ENCODE measurements at places on chromosomes 7 and 10.

GRCh38 chr7:3695602-3696001, 394.6 kb downstream of the SDK1 start:
- no peak for DNase-seq

DNA sequence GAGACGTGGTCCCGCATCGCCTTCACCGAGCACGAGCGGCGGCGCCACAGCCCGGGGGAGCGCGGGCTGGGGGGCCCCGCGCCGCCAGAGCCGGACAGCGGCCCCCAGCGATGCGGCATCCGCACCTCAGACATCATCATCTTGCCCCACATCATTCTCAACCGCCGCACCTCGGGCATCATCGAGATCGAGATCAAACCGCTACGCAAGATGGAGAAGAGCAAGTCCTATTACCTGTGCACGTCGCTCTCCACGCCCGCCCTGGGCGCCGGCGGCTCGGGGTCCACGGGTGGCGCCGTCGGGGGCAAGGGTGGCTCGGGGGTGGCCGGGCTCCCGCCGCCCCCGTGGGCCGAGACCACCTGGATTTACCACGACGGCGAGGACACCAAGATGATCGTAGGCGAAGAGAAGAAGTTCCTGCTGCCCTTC, 737 bp downstream of the CNNM2 start:
- DNase-seq: no peak

GRCh38 chr7:131161103-131161502, 166.6 kb upstream of the MKLN1 start:
- peak; percentile 70 for DNase-seq

GRCh38 chr10:96509017-96509641, 4.6 kb downstream of the TLL2 start:
- DNase-seq: peak; percentile 92

GRCh38 chr10:110553905-110554304, 13.6 kb upstream of the SMC3 start:
- DNase-seq: no peak

DNA sequence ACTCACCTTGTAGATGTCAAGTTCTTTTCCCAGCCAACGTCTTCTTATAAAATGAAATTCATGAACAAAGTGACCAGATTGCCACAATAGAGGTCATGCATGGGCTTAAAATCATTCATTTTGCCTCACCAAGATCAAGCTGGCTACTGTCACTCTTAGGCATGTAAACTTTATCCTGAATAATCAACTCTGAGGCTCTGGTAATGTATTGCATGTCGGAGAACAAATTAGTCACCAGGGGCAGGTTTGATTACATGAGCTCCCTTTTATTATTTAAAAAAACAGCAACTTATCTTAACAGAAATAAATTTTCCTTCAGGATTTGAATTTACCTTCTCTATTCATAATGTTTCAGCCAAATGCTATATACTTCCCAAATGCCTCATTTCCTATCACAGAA, 112.9 kb upstream of the SP4 start:
- peak; percentile 17 for DNase-seq

- DNase-seq: no peak
Measured at GRCh38 chr7:3747467-3747866, 446.4 kb downstream of the SDK1 start.

DNA sequence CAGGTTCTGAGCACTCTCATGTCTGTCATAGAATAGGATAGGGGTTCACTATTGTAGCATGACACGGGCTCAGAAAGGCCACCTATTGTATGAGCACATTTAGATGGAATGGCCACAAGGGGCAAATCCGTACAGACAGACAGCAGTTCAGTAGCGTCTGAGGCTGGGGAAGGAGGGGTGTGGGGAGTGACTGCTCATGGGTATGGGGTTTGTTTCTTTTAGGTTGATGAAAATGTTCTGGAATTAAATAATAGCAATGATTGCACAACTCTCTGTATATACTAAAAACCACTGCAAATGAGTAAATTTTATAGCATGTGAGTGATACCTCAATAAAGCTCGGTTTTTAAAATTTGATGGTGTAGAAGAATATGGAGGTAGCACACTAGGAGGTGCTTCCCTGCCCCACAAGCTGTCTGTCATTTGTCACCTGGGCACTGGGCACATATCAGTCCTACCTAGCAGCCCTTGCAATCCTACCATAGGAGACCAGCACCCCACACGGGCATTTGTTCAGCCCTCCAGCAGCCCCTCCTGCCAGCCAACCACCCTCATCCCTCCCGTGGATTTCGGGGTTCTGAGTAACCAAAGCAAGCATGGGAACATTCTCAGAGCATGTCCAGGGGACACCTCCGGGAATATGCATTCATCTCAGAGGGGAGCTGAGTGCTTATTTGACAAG, 35.2 kb downstream of the KCNMA1 start:
- peak; percentile 71 for DNase-seq

DNA sequence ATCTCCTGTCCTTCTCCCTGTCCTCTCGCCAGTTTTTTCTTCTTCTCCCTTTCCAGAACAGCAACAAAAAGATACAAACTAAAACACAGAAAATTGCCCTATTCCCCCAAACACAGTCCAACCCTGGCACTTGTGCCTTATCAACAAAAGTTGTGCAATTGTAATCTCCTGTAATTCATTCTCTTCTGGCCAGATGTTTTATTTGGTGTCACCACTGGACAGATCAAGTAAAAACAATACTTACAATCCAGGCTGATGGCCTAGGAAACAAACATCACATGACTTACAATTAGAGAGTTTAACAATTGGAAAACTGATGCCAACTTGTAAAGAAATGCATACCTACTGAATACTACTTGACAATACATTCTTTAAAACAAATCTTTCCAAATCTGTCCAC, 231.6 kb downstream of the ETV1 start:
- no peak for DNase-seq

DNA sequence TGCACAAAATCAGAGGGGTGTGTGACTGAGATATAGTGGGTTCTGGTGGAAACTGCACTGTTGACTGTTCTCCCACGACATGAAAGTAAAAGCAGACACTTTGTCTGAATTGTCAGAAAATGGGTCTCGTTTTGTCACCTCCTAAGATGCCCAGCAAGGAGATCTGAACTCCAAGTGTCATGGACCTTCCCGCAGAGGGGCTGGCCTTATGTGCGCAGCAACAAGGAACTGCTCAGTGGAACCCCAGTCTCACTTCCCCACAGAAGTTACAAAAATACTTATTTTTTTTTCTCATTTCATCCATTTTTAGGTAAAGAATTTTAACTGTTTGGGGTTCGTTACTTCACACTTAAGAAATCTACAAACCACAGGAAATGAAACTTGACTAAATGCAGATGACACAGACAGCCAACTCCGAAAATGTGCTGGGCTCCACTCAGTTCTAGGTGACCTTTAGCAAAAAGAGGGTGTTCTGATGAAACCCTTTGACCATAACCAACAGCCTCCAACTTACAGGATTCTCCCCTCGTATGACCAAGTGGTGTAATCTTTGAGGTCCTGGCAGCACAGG, 115.0 kb downstream of the FAM107B start:
- DNase-seq: no peak

GRCh38 chr10:78331391-78331922, 297.8 kb downstream of the RPS24 start:
- DNase-seq: peak; percentile 16

DNA sequence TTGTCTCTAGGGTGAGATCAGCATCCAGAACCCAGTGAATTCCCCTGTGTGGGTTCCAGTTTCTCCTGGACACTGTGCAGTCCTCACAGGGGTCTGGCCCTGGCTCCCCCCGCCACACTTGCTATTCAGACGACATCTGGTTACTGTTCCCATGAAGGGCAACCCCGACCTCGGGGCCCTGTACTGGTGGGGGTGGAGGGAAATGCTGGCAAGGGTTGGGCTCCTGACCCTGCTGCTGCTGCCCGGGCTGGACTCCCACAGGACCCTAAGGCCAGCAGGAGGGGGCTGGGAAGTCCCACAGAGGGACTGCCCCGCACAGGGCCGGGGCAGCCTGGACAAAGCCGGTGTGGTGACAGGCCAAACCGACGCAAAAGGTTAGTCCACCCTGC, 768 bp upstream of the CPA1 start:
- no peak for DNase-seq

- no peak for DNase-seq
Measured at GRCh38 chr7:106277976-106278375, 6.8 kb downstream of the NAMPT start.

- DNase-seq: no peak
Measured at GRCh38 chr7:105745681-105746330, 130.6 kb downstream of the ATXN7L1 start.

GRCh38 chr7:147516391-147516790, 1074.2 kb upstream of the C7orf33 start:
- no peak for DNase-seq

GRCh38 chr7:135672560-135673359, 10.4 kb downstream of the STMP1 start:
- DNase-seq: peak; percentile 84

- no peak for DNase-seq
Measured at GRCh38 chr10:113983552-113983951, 60.1 kb upstream of the ADRB1 start.

DNA sequence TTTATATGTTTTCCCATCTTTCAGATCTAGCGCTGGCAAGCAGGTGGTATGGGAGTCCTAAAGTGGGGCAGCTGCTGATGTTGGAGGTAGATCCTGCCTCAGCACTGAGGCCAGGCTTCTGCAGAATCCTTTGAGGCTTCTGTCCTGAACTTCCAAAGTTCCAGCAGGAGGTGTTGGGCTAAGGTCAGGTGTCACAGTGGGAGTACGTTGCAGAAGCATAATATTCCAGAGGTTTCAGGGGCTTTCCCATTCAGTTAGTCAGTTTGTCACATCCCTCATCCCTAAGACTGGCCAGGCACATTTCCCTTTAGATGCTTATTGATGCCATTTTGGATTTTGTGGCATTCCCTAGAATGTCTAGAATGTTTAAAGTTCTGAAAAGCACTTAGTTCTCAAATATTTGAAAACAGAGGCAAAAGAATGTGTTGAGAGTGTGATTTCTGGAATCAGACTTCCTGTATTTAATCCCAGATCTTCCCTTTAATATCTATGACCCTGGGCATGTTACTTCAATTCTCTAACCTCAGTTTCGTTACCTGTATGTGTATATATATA, 319.1 kb upstream of the PHYHIPL start:
- peak; percentile 2 for DNase-seq

- DNase-seq: peak; percentile 38
Measured at GRCh38 chr7:120021085-120021484, 251.9 kb upstream of the KCND2 start.

- DNase-seq: no peak
Measured at GRCh38 chr10:69506487-69506833, 55.2 kb downstream of the TSPAN15 start.

DNA sequence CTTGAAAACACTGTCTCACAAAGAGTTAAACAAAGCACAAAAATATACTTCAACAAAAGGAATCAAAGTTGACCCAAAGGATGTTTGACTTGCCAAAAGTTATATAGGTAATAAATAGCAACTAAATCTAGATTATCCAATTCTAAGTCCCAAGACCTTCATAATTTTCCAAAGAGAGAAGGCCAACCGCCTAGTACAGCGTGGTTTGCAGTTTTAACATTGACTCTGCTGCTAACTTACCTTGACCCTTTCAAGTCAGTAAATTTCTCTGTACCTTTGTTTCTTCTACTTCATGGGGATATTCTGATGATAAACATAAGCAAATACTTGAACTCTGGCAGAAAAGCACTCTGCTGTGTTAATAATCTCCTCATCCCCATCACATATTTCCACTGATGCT, 1.9 kb upstream of the GPR22 start:
- no peak for DNase-seq

DNA sequence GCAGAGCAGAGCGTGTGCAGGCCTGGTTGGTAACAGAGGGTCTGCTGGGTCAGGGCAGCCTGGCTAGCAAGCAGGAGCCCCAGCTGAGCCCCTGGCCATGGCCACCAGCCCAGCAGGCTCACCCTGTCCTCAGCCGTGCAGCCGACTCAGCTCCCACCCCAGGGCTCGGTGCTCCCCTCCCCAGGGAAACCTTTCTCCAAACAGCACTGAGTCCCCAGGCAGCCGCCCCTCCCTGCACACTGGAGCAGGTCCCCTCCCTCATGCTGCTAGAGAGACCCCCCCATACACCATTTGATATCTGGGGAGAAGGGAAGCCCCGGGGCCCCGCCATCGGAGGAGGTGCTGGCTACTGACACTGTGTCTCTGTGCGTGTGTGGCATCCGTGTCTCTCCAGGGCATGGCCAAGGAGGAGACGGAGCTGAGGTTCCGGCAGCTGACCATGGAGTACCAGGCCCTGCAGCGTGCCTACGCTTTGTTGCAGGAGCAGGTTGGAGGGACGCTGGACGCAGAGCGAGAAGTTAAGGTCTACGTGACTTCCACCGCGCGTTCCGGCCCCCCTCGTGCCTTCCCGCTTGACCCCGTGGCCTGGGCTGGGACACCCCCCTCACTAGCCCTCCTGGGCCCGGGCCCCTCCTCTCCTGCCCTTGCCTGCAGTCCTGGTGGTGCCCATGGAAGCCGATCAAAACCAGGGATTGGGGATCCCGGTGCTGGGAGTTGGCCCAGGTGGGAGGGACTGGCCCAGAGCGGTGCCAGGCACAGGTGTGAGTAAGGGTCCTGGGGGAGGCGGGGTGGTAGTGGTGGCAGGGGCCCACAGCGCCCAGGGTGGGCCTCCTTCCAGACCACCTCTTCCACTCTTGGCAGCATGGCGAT, 45.0 kb upstream of the DPYSL4 start:
- no peak for DNase-seq

DNA sequence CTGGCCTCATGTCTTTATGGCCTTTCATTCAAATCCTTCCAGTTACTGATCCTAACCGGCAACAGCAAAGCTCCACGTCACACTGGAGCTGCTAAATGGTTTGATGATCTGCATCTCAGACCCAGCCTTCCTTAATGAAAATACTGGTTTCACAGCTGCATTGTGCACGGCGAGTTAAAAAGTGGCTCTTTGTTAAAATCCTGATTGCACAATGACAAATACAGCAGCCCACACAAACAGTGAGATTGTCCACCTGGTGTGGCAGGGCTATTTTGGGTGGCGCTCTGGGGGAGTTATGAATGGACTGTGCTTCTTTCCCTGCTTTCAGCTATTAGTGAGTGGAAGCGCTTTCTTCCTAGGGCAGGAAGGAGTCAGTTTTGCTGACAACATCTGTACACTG, 63.4 kb upstream of the C1QL3 start:
- DNase-seq: no peak

DNA sequence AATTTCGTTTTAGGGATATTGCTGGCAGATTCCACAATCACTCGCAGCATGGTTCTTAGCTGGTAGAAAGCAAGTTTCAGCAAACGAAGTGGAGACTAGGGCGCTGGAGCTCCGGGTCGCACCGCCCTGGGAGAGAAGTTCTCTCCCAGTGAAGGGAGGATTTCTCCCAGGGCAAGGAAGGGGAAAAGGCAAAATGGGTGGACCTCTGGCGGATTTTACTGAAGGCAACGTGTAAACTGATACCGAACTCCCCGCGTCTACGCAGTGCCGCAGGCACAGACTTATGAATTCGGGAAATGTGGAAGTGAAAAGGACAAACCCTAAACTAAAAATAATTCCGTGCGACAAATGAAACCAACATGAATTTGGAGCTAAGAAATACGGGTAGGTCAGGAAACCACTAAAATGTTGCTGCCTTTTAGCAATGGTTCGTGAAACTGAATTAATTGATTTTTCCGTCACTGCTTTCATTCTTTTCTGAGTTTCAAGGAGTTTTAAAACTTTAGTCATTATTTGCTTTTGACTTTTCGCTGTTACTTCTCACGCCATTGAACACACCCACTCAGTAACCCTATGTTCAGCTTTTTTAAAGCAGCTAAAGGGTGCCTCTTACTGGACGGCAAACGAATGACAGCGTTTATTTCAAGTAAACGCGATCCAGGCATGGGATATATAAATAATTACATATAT, at the start of gene MYOF:
MYOF (minus strand) TSS at position 190 of the 690 bp plus-strand sequence; CDS start at position 50, 140 bp downstream.
- DNase-seq: peak; percentile 90

Data from iris pigment epithelial cell (primary cell).